ENCODE measurements at places on chromosomes 7 and 10. TPM values are rescaled to one million over a fixed set of nuclear protein-coding genes. Genes with fewer than 3 reads are reported as not detected.

The PIK3AP1 gene
- total RNA-seq: 5.8 TPM

The IDI2 gene
- not detected for total RNA-seq

The PTF1A gene
- not detected for total RNA-seq

The ADRA2A gene
- total RNA-seq: 6.6 TPM

The SPDYE5 gene
- total RNA-seq: not detected

The NEBL gene
- 3.1 TPM for total RNA-seq

The MGAM2 gene
- total RNA-seq: 0.24 TPM

The VPS26A gene
- total RNA-seq: 44.2 TPM

The FGFBP3 gene
- 1.5 TPM for total RNA-seq

The ABCB1 gene
- 4.1 TPM for total RNA-seq

The FLNC gene
- 440 TPM for total RNA-seq

The GNGT1 gene
- not detected for total RNA-seq

Measured in posterior vena cava (tissue), 2 donors.